ENCODE measurements at places on chromosomes 13 and 19.

GRCh38 chr13:111629457-111629856 lies 309.0 kb downstream of the TEX29 start:
- no peak for DNase-seq

DNA sequence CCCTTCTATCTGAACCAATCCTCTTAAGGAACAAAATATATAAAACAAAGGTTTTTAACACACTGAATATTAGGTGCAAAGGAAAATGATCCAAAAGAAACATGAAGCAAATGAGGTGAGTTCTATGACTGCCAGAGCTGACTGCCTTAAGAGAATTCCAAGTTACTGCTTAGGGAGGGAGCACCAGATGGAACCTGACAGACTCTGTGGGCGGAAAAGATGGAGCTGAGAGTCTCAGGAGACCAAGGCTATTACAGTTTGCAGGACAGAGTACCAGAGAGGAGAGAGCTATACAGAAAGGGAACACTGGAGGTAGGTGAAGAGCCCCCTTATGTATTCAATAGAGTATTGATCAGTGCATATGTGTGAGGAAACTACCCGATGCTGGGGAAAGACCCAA lies 87.2 kb downstream of the B3GLCT start:
- DNase-seq = no peak

DNA sequence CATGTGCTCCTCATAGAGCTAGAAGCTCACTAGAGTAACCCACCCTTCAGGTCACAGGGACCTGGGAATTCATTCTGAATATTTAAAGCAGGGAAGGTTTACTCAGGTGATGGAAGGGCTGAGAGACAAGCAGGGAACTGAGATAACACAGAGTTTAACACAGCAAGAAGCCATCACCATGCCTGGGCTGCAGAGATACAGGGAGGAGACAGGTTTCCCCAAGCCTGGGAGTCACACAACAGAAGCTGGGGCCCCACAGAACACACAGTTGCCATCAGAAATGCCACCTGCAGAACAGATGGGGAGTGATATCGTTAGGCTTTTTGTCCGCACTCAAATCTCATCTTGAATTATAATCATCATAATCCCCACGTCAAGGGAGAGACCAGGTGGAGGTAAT lies 7.9 kb upstream of the CYSLTR2 start:
- DNase-seq = no peak

GRCh38 chr19:48480183-48480557 lies 11.0 kb downstream of the CYTH2 start:
- DNase-seq = no peak

DNA sequence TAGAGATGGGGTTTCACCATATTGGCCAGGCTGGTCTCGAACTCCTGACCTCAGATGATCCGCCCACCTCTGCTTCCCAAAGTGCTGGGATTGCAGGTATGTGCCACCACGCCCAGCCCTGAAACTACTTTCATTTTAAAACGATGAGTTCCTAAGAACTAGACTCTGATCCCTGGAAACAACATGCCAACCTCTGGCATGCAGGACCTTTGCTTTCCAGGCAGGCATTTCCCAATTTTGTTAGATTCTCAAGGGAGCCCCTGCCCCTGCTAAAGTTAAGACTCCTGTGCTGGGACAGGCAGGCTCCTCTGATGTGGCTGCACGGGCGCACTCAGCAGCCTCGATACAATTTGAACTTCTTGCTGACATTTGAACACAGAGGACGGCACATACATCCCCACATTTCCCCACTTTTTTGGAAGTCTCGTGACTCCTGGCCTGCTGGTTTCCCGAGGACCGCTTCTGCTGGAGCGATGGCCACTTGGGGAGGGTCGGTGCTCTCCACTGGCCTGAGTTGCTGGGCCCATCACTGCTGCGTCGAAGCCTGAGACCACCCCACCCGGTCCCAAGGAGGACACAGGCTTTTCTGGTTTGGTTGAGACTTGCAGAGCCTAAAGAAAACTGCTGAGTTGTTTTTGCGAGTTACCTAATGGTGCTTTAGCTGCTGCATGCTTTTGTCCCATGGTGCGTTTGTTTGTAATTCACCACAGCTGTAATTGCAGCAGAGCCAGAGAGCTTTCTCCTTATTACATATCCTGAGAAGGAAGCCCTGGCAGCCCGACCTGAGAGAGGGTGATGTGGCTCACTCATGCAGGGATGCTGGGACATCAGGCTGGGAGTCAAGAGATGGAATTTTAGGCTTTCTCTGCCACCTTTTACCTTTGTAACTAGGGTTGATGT lies 8.2 kb downstream of the ATP11A start:
- DNase-seq = no peak

Data from activated CD4-positive, alpha-beta memory T cell treated with anti-CD3 and anti-CD28 coated beads, Interleukin-2, amount 10 ng/mL, durations not matched to agents 7 days and 5 days (primary cell).